Natural killer cell treated with Interleukin-12 subunit alpha and Interleukin-12 subunit beta and Interleukin-15 and Interleukin-18, amount 100 ng/mL, for 72 hours (primary cell): ENCODE measurements at places on chromosomes 5 and 9.

DNA sequence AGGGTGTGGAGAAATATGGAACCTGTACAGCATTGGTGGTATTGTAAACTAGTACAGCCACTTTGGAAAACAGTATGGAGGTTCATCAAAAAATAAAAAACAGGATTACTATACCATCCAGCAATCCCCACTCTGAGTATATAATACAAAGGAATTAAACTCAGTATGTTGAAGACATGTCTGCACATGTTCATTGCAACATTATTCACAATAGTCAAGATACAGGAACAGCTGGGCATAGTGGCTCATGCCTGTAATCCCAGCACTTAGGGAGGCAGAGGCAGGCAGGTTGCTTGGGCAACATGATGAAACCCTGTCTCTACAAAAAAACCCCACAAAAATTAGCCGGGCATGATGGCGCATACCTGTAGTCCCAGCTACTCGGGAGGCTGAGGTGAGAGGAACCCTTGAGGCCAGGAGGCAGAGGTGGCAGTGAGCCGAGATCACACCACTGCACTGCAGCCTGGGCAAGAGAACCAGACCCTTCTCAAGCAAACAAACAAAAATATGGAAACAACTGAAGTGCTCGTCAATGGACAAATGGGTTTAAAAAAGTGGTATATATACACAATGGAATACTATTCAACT lies 63.6 kb downstream of the TMEM174 start:
- no peak for DNase-seq

GRCh38 chr9:22257026-22257816 lies 189.4 kb upstream of the DMRTA1 start:
- DNase-seq: no peak

DNA sequence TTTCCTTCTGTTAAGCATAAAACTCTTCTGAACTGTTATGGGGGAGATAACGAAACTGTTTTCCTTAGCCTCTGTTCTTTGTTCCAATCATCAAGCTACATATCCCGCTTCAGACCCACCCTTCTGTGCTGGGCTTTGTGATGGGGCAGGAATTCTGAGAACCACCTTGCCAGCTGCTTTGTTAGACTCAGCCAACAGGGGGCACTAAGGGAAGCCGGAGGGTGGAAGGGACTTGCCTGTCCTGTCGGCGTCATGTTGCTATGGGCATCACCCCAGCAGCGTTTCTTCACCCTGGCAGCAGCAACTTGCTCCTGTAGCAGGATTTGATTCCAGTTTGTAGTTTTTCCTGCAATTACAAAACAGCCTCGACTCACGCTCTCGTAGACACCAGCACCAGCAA lies 169.1 kb downstream of the CAAP1 start:
- DNase-seq: no peak

- no peak for DNase-seq
Measured at GRCh38 chr5:53963958-53964357, 346.4 kb downstream of the ARL15 start.

DNA sequence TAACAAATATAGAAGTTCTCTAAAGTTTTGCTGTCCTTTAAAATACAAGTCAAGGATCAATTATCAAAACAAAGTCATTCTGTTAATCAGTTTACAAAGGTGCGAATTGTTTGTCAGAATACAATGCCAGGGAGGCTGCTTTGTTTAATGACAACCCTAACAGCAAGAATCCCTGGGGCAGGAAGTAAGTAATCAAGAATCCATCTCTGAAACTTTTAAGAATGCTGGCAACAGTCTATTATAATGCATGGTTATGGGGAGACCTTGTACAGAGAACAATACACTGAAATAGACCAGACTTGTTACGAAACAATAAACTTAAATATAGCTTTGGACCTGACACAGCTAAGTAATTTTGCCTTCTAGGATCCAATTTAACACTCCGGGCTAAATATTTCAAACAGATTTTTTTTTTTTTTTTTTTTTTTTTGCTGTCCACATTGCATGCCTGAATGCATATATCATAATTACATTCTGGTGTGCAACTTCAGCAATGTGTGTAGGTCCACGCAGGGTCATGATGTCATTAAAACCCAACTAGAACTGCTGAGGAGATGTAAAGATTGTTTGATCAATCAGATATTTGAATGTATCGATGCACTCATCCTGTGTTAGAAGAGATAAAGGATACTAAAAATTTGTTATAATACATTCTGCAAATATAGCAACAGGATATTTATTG lies 421.3 kb downstream of the CETN3 start:
- no peak for DNase-seq

DNA sequence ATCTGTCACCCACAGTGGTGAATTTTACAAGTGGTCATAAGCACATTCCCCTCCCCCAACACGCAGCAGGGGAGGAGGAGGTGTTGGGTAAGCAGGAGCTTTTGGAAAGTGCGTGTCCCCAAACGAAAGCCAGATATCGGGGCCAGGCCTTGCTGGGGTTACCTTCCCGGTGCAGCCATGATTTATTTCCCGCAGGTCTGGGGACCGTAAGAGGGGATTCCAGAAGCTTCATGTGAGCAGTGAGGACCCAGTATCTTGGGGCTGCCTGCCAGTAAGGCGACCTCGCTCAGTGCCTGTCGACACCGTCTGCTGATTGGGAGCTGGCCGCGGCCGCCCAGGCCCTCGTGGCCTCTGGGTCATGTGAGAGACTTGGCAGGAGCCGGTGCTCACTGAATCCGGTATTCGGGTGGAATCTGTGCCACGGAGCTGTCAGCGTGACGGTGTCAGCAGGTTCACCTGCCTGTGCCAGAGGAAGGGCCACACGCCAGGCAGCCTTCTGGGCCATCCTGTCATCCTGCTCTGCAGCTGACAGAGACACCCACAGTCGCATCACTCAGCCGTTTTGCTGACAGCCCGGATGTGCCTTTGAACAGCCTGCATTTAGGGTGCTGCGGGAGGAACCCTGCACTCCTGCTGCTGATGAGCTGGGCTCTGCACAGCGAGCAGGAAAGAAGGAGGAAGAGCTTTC lies 37.3 kb downstream of the SEC61B start:
- DNase-seq: peak; percentile 70

DNA sequence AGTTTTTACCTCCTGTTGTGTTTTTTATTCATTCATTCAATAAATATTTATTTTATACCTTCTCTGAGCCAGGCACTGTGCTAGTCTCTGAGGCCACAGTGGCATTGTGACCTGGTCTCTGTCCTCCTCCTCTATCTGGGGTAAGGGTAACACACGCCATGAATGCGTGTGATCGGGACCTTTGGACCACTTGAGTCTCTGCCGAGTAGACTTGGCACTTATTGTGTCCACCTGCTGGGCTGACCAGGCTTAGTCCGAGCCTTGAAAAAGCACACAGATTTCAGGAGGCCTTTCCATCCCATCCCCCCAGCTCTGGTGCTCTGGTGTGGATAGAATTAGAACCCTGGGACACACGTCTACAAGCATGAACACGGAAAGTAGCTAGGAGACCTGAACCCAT lies 58.7 kb downstream of the ERGIC1 start:
- no peak for DNase-seq

GRCh38 chr5:158621391-158621790 lies 478.3 kb downstream of the EBF1 start:
- no peak for DNase-seq

DNA sequence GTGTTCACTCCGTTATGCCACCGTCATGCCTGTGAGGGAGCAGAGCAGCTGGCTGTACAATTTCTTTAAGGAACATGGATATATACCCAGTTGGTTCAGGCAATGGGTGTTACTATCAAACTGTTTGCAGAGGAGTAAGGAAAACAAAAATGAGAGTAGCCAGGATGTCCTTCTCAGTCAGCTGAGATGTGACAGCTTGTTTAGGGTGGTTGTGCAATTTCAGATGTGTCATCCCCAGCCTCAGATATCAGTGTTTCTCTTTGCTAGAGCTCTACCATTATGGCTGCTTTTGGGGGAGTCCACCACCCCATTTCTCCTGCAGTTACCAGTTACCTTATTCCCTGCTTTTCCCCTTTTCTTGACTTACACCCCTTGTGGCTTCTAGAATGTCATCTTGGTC lies 135.2 kb upstream of the SLC24A2 start:
- DNase-seq: no peak

- DNase-seq: no peak
Measured at GRCh38 chr9:135281791-135282737, 194.6 kb downstream of the OLFM1 start.

- no peak for DNase-seq
Measured at GRCh38 chr5:65098393-65098792, 329.7 kb downstream of the CWC27 start.

DNA sequence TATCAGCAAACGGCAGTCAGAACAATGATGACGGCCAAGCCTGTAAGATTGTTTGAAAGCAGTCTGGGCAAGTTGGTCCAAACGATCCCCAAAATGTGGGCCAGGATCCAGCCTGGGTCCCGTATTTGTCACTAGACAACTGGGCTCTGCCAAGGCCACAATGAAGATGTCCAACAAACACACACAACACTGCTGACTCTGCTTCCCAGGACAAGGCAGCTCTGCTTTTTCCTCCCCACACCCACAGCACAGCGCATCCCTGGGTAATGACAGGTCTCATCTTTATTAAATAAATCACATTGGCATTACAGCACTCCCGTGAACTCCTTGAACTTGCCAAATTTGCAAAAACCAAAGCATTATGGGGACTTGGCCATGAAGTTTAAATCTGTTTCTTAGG lies 424.1 kb upstream of the ACTBL2 start:
- DNase-seq: no peak

GRCh38 chr5:160773646-160774410 lies 78.2 kb downstream of the ATP10B start:
- DNase-seq: no peak

- no peak for DNase-seq
Measured at GRCh38 chr5:133265720-133266526, 214.1 kb downstream of the HSPA4 start.

DNA sequence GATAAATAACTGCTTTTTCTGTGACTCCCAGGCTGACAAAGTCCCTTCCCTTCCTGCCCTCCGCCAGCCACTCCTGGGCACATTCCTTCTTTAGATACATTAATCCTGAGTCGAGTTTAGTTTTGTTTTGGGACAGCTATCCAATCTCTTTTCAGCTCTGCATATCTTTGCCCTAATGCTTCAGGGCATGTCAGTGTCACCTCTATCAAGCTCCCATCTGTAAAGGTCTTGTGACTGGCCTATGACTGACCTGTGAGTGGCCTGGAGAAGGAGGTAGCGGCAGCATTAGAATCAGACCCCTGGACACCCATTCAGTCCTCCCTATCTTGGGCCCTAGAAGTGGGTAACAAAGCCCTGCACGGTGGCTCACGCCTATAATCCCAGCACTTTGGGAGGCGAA lies 34.0 kb upstream of the KLF4 start:
- DNase-seq: no peak

DNA sequence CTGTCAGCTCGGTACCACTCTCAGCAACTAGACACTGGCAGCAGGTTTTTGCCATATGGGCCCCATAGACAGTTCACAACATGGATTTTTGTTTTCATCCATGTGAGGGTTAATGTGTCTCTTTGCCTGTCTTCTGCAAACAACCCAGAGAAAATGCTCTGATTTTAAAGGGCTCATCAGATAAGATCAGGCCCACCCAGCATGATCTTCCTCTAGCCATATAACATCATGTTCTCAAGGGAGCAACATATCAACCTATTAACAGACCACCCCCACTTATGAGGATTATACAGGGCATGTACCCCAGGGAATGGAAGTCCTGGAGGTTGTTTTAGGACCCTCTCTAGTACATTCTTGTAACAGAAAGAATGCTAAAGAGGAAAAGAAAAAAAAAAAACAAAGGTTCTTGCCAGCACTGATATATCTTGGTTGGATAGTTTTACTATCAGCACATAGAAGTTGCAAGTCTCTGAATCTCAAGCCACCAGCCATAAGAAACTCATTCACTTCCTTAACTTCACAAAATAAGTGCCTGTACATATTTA lies 1015.1 kb downstream of the TLE4 start:
- DNase-seq: no peak

DNA sequence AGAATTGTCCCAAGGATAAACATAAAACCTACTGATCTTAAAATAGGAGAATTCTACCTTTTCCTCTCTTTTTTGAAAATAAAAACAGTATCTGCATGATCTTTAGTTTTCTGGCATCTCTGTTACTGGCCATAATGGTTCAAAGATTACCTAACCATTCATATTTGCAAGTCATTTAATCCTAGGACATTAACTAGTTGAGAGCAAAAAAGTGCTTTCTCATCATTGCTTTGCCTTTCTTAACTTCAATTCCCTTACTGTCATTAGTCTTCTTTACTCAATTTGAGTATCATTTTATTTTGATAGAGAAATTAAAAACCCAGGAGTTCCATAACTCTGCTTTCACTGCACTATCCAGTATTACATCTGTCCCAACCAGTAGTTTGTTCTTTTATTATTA lies 68.6 kb downstream of the RFX3 start:
- DNase-seq: no peak

- DNase-seq: no peak
Measured at GRCh38 chr9:134319306-134320125, 6.7 kb upstream of the RXRA start.

GRCh38 chr5:83306572-83307241 lies 164.8 kb upstream of the VCAN start:
- no peak for DNase-seq

DNA sequence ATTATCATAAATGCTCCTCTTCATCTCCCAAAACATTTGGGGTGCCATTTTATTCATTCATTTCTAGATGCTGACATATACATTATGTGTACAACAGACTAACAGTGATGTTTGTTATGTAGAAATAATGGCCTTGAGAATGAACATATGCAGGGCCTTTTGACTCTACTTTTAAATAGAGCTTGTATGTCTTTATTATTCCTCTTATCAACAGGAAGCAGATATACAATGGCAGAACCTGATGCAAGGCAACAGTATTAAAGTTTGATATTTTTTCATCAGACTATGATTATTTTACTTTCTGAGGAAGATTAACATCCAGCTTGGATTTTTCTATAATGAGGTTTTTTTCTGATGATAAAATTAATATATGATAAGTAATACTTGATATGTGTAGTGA lies 44.1 kb downstream of the SNX18 start:
- DNase-seq: no peak
